ENCODE measurements at places on chromosomes 6 and 20.
A peak's percentile ranks its signal among the peaks of the same experiment; 100 is the strongest.

DNA sequence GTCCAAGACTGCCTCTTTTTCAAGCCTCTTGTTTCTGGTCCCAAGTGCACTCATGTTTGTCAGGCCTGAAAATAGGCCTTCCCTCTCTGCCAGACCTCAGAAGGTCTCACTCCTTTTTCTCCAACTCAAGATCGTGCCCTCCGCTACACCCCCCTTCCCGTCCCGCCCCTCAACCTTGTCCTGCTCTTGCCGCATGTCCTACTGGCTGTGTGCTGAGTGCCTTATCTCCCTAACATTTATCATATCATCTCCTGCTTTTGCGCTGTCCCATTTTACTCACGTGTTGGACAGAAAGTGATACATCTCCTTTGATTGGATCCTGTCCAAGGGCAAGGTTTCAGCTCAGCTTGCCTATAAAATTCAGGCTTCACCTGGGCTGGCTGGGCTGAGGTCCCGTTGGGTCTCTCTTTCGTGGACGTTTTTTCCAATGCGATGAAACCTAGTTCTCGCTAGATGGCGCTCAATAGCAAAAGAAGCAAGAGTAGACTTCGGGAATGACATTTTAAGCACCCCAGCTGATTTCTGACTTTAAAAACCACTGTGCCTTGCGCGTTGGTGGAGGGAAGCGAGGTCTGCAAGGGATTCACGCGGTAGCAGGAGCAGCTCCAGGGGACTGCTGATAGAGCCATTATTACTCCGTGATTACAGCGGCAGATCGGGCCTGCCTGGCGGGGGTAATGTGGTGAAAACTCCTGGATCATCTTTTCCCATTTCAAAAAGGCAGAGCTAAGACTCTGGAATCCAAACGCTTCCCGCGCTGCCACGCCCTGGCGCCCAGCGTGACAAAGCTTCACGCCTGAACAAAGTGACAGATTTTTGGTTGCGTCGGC is 137.6 kb downstream of the IMPG1 start:
- peak; percentile 78 for DNase-seq

- DNase-seq = no peak
These were observed 1.4 kb upstream of the OSBPL2 start for GRCh38 chr20:62236766-62237513.

DNA sequence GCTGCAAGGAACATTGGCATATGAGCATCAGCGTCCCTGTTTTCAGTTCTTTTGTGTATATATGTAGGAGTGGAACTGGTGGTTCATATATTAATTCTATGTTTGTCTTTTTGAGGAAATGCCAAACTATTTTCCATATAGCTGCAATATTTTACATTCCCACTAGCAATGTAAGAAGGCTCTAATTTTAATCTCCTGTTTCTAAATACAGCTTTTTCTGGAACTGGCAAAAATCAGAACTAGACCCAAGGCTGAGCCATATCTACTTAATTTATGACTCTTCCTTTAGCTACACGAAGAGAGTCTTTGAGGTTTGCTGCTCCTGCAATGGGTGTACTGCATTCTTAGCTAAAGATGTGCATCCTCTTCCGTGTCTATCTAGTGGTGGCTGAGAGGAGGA is 50.5 kb upstream of the SLC17A4 start:
- no peak for DNase-seq

GRCh38 chr20:50191065-50191543 is 474 bp downstream of the CEBPB start:
- DNase-seq = peak; percentile 69

- no peak for DNase-seq
These were observed 146.6 kb downstream of the RNF144B start for GRCh38 chr6:18533793-18534192.

DNA sequence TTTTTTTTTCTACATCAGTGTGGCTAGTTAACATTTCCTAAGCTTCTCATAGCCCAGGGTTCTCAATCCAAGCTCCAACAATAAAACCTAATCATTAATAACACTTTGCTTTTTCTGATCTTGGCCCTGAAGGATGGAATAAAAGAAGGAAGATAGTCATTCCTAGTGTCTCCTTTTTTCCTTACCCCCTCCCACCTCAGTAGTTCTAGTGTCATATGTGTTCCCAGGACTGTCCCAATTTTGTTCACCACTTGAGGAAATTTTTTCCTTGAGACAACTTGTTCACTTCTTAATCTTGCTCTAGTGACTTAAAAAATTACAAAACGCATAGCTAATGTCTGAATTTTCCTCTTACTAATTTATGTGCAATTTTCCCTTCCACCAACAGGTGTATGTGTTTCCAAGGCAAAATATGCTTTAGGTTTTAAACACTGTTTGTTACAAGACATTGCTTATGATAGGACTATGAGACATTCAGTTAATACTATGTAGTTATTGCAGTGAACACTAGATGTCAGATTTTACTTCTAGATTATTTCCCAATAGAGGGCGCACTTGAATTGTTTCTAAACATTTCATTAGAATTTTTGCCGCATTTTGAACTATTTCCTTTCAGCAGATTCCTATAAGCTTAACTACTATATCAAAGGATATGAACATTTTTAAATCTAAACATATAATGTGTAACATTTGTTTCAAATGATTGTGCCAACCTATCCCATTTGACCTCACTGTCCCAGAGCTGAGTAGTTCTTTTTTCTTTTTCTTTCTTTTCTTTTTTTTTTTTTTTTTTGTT is 18.5 kb upstream of the C6orf141 start:
- peak; percentile 33 for DNase-seq

- no peak for DNase-seq
These were observed 815 bp downstream of the SPATA2 start for GRCh38 chr20:49914310-49915117.

DNA sequence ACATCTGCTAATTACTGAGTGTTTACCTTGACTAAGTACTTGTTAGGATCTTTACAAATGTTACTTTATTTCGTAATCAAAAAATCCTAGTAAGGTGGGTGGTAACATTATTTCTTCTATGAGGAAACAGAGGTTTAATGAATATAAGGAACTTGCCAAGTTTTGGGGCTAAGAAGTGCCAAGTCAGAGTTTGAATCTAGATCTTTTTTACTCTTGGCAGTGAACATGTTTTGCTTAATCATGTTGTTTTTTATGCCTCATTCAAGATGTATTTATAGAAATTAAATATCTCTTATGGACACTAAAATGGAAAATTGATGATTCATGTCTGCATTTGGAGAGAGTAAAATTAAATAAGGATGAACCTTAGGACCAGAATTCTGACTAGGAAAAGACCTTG is 393.7 kb downstream of the UTRN start:
- no peak for DNase-seq

GRCh38 chr6:158854214-158855101 is 35.3 kb upstream of the EZR start:
- DNase-seq = no peak

DNA sequence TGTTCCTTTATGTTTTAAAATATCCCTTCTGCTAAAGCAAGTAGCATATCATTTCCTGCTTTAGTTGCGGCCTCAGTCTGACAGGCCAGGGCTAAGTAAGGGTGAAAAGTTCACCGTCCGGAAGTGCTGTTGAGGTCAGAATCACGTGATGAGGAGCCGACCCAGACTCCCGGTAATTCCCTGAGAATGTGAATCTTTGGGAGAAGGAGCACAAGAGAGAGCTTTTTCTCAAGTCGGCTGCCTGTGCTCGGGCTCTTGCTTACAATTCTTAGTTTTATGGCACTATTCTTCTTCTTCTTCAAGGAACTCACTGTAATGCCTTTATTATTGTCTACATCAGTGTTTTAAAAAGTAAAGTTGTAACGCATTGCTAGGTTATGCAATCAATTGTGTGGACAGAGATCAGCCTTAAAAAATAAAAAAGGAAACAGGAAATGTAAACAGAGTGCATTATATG is 309.3 kb downstream of the PRL start:
- DNase-seq = peak; percentile 19

- no peak for DNase-seq
These were observed 35.0 kb upstream of the TRAM2 start for GRCh38 chr6:52611833-52612232.
